Stimulated activated CD4-positive, alpha-beta T cell treated with anti-CD3 and anti-CD28 coated beads, Interleukin-2, amount 100 ng/mL, for 24 hours (primary cell): ENCODE measurements at places on chromosomes 5 and 9.

- DNase-seq = no peak
These were observed 150.8 kb downstream of the GRIA1 start for GRCh38 chr5:153641183-153641688.

DNA sequence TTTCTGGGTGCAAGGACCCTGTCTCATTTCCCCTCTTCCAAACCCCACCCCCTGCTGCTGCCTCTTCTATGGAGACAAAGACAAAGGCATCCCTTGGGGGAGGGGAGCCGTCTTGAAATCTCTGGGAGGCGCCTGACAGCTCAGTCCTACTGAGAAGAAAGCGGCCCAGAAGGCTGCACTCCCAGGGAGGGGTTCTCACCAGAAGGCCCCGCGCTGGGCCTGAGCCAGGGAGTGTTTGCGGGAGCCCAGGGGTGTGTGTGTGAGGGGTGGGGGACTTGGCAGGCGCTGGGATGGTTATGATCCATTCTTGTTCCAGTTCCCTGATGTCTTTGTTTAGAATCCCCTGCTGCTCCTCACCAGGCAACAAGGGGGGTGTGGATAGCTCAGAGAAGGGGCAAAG is 45.7 kb upstream of the ALDH1B1 start:
- DNase-seq = no peak

DNA sequence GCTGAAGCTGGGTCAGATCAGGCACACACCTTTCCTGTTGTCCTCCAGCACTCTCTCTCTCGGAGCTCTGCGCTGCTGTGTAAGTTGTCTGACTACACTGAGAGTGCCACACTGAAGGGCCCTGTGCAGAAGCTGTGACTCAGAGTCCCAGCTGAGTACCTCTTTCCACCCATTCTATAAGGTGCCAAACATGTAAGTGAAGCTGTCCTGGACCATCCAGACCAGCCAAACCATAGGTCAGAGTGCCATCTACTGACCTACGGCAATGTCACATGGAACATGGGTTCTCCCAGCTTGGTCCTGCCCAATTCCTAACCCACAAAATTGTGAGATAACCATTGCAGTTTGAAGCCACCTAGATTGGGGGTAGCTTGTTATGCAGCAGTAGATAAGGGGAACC is 68.2 kb downstream of the ADCY2 start:
- no peak for DNase-seq

DNA sequence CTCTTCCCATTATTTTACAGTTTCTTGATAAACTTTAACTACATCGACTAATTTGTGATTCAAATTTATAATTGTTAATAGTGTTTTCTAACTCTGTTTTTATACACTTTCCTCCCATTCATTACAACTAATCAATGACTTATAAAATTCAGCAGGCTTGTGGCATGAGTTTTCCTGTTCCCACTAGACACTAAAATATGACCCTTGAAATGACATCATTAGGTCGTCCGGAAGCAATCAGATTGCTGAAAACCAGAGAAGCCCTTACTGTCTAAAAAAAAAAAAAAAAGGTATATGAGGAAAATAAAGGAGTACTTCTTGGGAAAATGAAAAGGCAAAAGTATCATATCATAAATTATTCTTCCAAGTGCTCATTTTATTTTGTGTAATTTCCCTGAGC is 553.7 kb downstream of the ZNF608 start:
- no peak for DNase-seq

DNA sequence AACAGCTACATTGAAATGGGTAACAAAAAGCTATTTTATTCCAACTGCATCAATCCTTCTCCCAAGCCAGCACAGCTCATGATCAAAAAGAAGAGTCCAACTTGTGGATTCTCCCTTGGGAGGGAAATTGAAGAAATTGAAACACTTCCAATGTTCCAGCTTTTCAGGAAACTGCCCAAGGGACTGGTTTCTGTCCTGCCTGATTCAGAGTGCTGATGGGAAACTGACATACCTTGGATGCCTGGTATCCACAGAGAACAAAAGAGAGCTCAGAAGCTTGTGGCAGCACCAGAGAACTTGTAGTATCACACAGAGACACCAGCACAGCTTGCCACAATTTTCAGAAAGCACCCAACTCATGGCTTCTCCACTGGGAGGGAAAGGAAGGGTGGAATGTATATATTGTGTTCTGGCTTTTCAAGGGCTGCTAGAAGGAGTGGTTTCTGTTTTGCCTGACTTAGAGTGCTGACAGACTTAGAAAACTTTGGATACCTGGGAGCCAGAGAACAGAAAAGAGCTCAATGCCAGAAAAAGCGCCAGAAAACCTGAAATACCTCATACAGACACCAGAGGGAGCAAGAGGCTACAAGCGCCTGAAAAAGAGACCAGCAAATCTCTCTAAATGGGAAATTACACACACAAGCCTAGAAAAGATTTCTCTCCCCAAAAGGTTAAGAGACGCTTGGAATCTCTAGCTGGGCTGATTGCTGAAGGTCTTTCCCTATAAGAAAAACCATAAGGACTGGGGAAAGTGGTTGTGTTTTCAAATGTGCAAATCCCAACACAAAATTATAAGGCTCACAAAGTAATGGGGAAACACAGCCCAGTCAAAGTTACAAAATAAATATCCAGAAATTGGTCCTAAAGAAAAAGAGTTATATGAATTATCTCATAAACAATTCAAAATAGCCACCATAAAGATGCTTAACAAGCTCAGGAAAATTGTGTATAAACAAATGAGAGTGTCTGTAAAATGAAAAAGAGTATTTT is 178.8 kb downstream of the SPOCK1 start:
- DNase-seq = no peak
